Fibroblast of pulmonary artery (primary cell): ENCODE measurements at places on chromosomes 13 and 19.

GRCh38 chr13:91922969-91923592 lies 524.7 kb downstream of the GPC5 start:
- DNase-seq = peak; percentile 5

- DNase-seq = no peak
Observed at GRCh38 chr19:45074744-45075300, 1.5 kb downstream of the ZNF296 start.

DNA sequence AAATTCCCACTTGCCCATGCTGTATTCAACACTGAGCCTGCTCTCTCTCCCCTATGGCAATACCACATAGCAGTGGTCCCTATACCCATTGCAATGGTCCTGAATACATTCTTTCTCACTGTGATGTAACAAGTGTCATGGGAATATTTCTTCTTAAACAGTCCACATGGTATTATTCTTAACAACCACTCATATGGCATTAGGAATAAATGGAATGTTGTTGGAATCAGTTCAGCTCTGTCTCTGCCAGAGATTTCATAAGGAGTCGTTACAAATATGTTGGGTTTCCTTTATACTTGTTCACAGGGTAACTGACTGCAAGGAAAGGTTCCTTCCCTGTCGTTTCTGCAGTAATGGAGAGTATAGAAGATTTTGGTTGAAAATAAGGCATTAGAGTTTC lies 128.3 kb upstream of the SPATA13 start:
- peak; percentile 97 for DNase-seq

- no peak for DNase-seq
Observed at GRCh38 chr19:345320-345879, 804 bp upstream of the MIER2 start.

GRCh38 chr19:6735181-6735911 lies 2.0 kb downstream of the GPR108 start:
- no peak for DNase-seq
